NCI-H1694 (cell line): ENCODE measurements at places on chromosomes 11 and 22.

DNA sequence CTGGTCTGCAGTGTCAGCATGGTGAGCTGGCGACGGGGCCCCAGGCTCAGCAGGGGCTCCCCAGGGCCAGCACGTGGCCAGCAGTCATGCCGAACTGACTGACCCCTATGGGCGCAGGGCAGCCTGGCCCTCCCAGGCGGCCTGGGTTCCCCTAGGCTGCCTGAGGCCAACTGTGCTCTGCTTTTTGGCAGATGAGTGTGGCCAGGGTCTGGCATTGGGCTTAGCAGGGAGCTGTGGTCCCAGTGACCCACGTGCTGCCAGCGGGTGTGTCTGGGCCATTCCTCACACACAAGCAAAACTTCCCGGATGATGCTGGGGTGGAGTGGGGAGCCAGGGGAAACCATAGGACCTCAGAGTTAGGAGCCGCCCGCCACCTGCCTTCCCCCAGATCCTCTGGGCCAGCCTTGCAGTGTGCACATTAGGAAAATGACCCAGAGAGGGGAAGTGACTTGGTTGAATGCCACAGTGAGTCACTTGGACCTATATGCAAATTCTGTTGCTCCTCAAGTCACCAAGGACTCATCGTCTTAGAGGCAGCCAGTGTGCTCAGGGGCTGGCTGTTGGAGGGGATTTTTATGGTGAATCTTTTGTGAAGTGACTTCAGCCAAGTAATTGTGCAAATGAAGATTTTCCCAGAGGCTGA, 6.5 kb downstream of the ADORA2A start:
- no peak for DNase-seq

GRCh38 chr11:29978549-29978948, 38.3 kb downstream of the KCNA4 start:
- DNase-seq = no peak

DNA sequence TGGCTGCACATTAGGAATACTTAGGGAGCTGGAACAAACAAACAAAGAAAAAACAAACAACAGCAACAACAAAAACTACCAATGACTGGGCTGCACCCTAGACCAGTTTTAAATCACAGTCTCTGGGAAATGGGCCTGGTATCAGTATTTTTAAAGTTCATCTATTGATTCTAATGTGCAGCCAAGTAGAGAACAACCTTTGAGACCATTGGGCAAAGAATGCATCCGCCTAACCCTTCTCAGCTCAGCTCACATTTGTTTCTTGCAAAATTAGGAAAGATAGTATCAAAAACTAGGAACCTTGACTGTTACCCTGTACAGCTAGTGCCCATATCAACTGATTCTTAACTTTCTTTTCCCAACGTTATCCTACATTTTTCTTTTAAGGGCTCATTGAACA, 5.2 kb downstream of the SYT9 start:
- no peak for DNase-seq

GRCh38 chr22:49103314-49104059, 724.2 kb downstream of the BRD1 start:
- peak; percentile 65 for DNase-seq

GRCh38 chr11:35404388-35404775, 15.0 kb downstream of the SLC1A2 start:
- no peak for DNase-seq

DNA sequence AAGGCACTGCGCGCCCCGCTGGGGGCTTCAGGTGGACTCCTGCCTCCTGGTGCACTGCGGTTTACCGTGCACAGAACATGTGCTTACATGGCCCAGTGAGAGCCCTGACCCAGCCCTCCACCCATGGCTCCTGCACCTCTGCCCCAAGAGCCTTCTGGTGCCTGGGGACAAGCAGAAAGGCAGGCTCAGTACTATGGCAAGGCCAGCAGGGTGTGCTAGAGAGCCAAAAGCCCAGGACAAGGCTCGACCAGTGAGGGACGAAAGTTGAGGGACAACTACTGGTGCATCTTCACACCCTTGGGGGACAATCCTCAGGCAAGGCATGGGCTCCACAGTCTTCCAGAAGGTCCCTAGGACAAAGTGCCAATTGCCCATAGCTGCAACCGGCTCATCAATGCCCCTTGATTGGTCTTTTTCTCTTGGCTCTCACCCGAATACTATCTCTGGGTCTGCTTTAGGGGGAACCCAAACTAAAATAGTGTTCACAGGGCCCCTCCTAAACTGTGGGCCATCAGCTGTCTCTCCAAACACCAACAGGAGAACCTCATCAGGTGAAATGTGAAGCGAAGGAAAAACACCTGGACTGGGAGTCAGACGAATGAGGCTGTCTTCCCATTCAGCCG, 13.5 kb downstream of the PGA5 start:
- DNase-seq = peak; percentile 9

DNA sequence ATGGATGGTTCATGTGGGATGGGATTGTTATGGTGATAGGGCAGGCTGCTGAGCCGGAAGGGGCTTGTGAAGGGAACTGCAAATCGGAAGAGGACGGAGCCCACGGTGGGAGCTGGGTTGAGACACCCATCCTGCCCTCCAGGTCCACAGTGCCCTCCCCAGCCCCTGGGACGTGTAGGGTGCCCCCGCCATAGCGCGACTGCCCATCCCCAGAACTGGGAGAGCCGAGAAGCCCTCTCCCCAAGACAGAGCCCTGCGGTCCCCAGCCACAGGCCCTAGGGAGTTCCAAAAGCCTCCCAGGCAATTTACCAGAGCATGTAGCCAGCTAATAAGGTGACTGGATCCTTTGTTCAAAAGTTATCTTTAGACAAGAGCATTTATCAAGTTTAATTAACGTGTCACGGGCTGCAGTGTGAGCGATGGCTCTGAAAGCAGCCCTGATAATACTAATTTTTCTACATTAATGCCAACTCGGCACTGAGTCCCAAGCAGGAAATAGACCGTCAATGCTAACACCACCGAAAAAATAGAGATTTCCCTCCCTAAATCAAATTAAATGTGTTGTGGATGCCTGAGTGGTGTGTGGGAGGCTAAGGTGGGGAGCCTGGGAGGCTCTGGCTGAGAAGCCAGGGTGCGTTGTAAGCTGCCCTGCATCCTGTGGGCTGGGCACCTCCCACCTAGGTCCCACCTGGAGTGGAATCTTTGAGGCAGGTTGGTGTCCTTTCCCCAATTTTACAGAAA, 76.8 kb upstream of the RTL6 start:
- DNase-seq = no peak

DNA sequence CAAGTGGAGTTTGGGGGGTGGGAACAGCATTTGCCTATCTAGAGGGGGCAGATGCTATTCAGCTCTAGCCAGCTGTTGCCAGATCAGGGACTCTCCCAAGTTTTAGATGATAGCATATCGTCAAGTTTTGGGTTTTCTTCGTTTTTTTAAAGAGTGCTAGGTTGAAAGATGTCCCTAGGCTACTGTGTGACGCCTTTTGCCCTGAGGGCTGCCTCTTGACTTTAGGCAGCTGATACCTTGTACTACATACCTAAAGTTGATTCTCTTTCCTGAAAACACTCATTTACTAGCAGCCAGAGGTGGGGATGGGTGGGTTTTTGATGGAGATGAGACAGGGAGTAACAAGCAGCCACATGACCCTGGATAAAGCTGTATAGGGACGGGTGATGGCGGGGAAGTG, 87.1 kb downstream of the ABTB2 start:
- no peak for DNase-seq

GRCh38 chr11:69211920-69212797, 56.4 kb downstream of the SMIM38 start:
- no peak for DNase-seq

DNA sequence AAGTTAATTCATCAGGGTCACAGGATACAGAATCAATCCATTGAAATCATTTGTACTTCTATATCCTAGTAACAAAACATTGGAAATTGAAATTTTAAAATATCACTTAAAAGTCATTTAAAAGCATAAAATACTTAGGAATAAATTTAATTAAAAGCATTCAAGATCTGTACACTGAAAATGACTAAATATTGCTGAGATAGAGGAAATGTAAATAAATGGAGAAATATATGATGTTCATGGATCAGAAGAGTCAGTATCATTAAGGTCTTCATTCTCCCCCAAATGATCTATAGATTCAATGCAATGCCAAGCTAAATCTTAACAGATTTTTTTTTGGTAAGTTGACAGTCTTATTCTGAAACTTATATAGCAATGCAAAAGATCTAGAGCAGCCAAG, 49.8 kb downstream of the RRP8 start:
- no peak for DNase-seq

DNA sequence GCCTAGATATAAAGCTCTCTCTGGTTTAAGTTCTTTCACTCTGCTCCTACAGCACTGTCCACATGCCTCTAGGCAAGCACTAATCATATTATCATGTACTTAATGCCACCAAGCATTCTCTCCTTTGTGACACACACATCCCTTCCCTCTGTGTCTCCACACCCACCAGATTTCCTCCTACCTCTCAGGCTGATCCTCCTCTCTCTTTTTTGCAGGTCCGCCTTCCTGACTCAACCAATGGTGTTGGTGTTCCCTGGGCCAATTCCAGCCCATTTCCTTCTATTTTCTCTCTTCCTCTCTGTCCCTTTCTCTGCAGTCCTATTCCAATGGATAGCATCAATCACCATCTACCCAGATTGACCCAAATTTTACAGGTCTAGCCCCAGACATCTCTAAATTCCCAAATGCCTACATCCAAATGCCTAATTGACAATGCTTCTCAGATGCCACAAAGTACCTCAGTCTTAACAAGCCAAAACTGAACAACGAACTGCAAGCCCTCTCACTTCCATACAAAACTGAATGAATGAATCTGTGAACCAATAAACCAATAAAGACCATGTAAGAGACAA, 504 bp upstream of the ZNF215 start:
- DNase-seq = no peak

DNA sequence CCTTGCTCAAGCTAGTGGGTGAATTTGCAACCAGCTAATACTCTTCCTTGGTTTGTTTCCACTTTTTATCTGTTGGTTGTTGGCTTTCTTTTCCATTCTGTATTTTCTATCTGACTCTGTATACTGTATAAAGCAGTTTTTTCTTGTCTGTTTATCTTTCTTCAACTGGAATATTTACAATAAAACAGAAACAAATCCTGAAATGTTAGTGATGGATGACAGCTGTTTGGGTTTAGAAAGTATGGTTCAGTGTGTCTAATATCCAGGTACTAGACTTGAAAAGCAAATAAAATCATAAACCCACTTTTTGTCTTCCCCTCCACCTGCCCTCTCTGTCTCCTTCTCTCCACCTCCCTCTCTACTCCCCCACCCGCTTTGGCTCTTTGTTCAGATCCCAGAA, 35.3 kb upstream of the TBCEL start:
- DNase-seq = no peak

- no peak for DNase-seq
Measured at GRCh38 chr11:123413636-123414035, 16.4 kb upstream of the GRAMD1B start.
